Fibroblast of villous mesenchyme (primary cell): ENCODE measurements at places on chromosomes 1 and 21.

DNA sequence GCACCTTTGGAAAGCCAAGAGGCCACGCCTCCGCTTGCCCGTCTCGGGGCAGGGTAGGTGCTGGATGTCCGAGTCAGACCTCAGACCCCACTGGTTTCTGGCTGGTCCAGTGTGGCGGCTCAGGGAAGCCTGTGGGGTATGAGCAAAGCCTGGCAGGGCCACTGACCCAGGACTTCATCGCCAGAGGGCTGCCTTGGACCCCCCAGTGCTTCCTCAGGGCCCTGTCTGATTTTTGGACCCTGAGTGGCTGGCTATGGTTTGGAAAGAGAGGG is 20.4 kb downstream of the LHX4 start:
- DNase-seq = no peak

GRCh38 chr21:15947677-15948076 is 217.9 kb downstream of the USP25 start:
- no peak for DNase-seq

DNA sequence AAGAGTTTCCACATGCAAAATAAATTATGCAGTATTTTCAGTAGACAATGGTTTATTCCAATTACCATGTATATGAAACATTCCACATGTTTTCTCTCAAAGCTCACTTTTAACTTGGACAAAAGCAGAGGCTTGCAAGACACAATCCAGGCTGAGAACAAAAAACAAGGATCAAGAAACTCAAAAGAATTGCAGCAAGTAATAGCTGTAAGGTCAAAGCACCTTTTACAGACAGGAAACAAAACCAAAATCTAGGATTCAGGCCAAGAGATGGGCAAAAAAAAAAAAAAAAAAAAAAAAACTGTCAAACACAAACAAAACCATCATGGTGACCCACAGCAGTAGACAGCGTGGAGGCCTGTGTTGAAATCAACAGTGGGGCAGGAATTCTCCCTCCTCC is 9.3 kb downstream of the RGS1 start:
- DNase-seq = no peak

DNA sequence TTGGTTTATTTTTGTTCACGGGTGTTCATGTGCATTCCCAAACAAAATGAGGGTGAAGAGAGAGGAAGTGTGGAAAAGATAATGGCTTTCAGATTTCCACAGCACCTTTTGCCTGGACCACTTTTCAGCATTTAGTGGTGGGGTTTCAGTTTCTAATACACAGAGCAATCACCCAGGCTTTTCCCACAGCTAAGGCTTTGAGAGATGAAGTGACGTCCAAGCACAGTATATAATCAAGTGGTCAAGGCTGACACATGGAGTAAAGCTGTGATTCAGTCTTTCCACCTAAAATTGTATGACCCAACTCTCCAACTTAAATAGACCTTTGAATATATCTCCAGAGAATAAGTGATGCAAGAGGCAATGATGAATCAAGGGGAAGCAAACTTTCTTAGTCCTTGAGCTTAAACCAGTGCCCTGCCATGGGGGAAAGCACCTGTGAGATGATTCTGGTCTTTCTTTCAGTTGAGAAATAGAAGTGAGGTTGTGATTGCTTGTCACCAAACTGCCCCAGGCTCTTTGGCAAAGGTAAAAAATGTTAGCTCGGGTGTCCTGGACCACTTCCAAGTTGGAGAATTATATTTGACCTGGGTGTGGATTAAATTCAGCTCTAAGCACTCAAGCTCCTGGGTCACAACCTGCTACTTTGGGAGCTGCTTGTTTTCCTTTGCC is 2.4 kb upstream of the PIK3R3 start:
- peak; percentile 31 for DNase-seq

DNA sequence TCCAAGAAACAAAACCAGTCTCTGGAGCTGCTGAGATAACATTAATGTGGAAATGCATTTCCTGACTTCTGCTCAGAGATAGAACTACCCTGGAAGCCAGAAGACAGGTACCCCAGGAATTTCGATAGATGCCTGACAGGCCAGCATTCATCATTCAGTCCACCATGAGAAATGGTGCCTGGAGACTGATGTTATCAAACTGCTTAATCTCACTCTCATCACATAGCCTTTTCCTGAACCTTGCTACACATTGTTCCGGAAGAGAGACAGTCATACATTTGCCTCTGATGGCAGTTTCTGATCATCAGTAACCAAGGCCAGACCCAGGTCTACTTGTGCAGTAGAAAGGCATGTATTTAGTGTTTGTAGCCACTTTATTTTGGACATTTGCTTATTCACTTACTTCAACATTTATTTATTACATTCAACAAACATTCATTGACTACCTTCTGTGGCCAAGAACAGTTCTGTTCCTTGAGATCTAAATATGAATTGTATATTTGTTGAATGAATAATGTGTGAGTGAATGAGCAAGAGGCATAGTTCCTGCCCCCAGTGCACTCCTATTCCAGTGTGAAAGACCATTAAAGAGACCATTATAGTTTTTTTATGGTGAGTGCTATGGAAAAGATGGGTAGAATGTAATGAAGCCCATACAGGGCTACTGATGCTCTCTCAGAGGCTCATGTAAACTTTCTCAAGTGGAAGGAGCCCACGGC is 485.7 kb downstream of the NUF2 start:
- DNase-seq = no peak

DNA sequence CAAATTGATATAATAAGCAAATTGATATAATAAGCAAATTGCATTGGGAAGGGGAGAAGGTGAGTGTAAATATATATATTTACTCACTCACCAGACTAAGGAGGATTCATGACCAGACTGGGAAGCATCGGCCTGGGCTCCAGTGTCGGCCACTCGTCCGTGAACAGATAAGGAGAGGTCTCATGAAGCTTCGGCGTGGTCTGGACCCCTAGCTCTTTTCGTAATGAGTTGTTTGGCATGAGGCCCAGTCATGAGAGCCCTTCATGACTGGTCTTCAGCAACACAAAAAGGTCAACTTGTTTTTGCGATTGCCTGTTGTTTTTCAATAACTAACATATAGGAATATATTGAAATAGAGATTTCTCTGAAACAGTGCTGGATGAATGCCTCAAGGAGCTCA is 222.9 kb upstream of the KCNK2 start:
- DNase-seq = no peak

- no peak for DNase-seq
Observed at GRCh38 chr1:190138266-190138665, 339.4 kb downstream of the BRINP3 start.

DNA sequence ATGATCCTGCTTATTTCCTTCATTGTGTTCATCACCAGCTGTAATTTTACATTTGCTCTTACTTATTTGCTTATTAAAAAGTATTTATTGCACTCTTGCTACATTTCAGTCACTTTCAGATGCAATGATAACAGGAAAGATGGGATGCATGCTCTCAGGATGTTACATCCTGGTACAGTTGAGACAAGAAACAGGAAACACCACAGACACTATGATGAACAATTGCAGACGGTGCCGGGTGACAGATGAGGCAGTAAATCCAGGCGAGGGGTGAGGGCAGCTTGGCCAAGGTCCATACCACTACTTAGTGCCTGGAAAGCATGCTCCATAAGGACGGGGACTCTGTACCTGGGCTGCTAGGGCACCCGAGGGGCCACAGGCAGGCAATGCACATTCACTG is 156.6 kb upstream of the RAB4A start:
- DNase-seq = peak; percentile 83

- peak; percentile 93 for DNase-seq
Observed at GRCh38 chr1:36224537-36225282, 467 bp downstream of the THRAP3 start.

GRCh38 chr1:89567797-89568196 is 43.2 kb downstream of the LRRC8B start:
- no peak for DNase-seq
